ENCODE measurements at places on chromosomes 7 and 10. TPM values are rescaled to one million over a fixed set of nuclear protein-coding genes. Genes with fewer than 3 reads are reported as not detected.

DNA sequence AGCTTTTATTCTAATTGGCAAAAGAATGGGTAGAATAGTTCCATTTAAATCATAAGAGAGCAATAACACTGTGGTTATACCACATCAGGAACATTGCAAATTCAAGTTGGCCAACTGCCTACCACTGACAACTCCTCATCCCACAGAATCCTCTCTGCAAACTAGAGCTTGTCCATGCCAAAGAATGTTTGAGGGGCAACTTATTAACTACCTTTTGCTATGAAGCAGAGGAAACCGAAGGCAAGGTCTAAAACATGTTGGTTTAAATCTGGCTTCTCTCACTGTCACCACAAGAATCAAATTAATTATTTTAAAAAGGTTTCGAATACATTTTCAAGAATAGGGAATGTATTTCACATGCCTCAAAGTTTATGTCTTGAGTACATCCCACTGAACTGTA is 36.0 kb downstream of the RHOBTB1 start:
- DNase-seq = no peak

DNA sequence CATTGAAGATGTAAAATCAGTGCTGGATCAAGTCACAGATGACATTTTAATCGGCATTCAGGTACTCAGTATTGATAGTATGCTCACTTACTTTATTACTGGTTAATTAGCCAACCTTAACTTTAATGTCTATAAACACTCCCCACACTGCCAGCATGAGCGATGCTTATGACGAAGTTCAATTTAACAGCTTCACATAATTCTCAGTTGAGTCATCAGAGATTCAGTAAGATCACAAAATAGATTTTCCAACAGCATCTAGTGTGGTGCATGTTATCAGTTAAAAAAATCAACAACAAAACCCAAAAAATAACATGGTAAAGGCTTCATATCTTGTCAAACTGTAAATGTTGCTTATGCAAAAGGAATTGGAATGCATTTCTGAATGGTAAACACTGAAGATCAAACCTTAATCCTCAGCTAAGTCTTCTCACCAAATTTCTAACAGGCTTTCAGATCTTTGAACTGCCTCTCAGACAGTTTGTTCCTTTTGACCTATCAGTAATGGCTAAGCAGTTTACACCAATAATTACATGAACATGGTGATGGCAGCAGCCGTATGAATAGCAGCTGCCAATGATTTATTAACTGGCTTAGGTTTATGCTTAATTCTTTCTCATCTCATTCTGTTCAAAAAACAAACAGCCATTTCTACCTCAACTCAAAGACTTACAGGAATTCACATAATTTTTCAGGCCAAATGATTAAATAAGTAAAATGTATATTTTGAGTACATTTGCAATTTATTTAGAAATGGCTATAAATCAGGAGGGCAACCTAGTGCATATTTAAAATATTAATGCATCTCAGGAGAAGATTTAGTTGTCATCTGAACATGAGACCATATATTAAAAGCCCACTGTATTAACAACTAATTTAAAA is 98.5 kb downstream of the CABCOCO1 start:
- no peak for DNase-seq

- DNase-seq = no peak
Observed at GRCh38 chr10:102641402-102641801, 2.9 kb upstream of the TRIM8 start.

- DNase-seq = no peak
Observed at GRCh38 chr7:50725774-50726173, 56.9 kb downstream of the GRB10 start.

DNA sequence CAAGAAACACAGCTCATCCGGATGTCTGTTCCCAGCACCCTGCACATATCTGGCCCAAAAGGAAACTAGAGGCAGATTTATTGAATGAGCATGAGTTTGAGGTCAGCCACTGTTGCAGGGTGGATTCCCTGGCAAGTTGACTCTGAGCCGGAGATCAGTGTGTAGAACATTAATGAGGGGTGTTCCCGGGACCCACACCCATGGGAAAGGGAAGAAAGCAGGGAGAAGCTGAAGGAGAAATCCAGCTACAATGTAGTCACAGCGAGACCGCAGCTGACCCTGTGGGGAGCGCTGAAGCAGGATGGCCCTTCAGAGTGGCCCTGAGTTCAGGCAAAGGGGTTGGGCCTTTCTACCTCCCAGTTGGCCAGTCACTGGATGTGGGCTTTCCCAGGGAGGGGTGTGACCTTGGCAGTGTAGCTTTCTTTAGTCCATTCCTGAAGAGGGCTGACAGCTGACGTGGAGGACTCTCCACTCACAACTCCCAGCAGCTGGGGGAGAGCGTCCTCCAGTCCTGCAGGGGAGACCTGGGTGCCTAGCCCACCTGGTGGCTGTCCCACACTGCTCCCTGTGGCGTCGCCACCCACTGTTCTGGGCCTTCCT is 324.2 kb upstream of the ZMIZ1 start:
- no peak for DNase-seq

GRCh38 chr7:91348711-91349110 is 84.5 kb downstream of the FZD1 start:
- no peak for DNase-seq

GRCh38 chr7:100974021-100974420 is 4.7 kb downstream of the MUC12 start:
- DNase-seq = no peak

GRCh38 chr7:155003376-155004214 is 671 bp upstream of the PAXIP1 start:
- DNase-seq = peak; percentile 93

DNA sequence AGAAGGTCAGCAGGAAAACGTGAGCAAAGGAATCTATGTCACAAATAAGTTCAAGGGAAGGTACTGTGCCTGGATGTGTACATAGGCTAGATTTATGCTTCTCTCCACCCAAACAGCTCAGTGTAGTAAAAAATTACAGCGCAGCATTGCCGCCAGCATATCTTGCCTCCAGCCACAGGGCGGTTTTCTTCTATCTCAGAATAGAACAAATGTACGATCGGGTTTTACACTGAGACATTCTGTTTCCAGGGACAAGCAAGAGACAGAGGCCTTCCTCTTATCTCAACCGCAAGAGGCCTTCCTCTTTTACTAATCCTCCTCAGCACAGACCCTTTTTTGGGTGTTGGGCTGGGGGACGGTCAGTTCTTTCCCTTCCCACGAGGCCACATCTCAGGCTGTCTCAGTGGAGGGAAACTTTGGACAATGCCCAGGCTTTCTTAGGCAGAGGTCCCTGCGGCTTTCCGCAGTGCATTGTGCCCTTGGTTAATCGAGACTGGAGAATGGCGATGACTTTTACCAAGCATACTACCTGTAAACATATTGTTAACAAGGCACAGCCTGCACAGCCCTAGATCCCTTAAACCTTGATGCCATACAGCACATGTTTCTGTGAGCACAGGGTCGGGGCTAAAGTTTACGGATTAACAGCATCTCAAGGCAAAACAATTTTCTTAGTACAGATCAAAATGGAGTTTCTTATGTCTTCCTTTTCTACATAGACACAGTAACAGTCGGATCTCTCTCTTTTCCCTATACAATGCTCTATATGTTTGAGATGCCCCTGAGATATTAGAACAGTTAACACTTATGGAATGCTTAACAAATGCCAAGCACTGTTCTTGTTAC is 11.6 kb upstream of the ABHD11 start:
- DNase-seq = no peak

DNA sequence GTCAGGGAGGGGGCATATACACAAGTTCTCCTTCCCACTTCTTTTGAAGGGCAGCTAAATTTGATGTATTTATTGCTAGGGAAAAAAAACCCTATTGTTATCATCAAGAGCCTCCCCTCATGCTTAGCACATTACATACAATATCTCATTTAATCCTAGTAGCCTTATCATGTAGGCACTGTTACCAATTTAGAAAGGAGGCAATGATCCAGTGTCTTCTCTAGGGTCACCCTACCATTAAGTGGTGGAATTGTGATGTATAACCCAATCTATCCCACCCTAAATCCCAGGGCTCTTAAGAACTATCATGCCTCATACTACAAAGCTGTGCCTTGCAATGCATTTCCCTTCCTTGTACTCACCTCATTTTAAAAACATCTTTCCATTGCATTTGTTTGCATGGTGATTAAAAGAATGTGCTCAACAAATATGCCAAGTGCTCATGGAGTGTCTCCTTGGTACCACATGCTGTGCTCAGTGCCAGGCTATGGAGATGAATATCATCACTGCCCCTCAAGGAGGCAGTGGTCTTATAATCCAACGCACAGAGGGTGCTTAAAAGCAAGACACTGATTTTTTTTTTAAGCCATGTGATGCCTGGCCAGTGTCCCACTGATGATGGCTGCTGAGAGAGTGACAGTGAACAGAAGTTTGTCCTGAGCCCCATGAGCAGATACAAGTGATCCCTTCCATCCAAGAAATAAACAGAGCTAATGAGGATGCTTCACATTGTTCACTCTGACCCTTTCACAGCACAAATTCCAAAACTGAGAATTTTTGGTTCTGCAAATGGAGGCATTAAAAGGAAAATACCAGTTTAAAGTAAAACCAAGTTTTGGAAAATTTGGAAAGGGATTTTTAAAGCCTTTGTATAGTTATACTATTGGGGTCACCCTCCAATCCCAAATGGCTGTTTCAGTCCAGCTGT is 98.2 kb downstream of the SORBS1 start:
- DNase-seq = no peak

GRCh38 chr10:52967806-52968795 is 195.5 kb upstream of the MBL2 start:
- DNase-seq = no peak

DNA sequence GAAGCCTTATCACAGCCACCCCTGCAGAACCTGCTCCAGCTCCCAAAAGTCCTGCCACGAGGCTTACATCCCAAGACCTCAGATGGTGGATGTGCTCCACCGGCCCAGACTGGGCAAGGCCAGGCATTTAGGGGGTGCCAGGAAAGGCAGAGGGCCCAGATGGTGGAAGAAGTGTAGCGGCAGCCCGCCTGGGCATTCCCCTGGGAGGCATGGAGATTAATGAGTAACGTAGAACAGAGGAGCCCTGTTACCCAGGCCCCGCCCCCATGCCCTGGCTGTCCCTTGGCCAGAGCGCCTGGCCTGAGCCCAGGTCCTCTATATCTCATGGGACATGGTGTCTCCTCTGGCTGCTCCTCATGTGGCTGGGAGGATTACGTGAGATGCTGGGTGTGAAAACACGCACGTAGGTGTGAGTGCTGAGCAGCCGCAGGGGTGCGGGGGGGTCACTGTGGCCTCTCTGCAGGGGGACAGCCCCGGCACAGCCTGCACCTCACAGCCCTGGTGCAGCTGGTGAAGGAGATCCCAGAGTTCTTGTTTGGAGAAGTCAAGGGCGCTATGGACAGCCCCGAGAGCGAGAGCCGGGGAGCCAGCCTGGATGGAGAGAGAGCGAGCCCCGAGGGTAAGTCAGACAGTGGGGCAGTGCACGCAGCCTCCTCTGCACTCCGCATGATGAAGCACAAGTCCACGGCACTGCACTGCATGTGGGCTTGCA is 52.9 kb downstream of the ZNF467 start:
- DNase-seq = peak; percentile 79

- no peak for DNase-seq
Observed at GRCh38 chr7:1707756-1708595, 37.9 kb downstream of the ELFN1 start.

DNA sequence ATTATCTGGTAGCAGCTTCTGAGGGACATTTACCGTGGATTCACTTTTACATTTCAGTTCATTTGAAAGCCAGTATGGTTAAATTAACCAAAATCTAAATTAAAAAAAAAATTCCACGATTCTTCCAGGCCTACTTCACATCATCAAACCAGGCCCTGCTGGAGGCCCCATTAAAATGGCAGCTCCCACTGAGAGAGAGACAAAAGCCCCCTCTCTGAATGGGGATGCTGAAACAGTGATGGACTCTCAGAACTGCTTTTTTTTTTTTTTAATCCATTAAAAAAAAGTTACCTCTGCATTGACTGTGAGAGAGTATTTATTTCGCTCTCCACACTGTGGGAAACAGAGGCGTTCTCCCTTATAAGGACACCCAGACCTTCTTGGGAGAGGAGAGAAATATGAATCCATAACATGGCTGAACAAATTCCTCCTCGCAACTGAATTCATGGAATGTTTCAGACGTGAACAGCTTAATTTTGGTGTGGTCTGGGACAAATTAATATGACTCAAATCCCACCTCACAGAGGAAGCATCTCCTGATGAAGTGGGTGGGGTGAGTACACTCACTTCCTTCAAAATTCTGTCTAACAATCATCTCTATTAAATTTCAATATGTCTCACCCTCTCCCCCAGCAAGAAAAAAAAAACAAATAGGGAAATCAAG is 73.5 kb downstream of the SAMD9 start:
- DNase-seq = no peak

GRCh38 chr7:23207021-23207420 is 25.2 kb downstream of the NUP42 start:
- DNase-seq = no peak

GRCh38 chr7:43140186-43140585 is 27.7 kb downstream of the HECW1 start:
- DNase-seq = no peak

DNA sequence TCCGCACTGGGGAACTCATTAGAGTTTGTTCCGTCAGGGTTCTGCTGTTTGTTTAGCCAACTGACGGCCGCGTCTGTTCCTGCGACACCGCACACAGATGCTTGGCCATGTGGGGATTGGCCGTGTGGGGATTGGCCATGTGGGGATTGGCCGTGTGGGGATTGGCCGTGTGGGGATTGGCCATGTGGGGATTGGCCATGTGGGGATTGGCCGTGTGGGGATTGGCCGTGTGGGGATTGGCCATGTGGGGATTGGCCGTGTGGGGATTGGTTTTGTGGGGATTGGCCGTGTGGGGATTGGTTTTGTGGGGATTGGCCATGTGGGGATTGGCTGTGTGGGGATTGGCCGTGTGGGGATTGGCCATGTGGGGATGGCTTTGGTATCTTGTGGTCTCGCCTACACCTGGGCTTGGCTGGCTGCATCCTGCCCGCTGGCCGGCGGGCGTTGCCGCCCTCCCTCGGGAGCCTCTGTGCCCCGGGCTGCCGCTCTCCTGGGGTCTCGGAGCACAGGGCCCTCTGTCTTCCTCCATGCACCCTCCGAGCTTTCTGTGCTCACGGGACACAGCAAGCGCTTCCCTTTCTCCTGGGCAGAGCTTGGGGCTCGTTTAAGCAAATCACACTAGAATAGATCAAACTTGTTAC is 62.5 kb downstream of the NKX6-2 start:
- no peak for DNase-seq

DNA sequence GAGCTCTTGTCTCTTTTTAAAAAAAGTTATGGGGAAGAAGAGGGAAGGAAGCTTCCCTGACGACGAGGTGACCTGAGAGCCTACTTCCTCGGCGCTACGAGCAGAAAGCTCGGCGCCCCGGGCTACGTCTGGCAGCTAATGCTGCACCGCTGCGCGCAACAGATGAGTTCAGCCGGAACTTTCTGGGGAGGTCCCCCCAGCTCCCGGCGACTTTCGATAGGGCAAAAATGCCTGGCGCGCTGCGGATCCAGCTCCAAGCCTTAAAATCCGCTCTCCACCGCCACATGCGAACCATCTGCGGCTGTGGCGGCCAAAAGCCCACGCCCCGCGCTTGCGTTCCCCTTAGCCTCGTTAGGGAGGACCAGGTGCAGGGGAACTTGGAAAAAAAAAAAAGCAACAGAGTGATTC is 621 bp downstream of the P4HA1 start:
- peak; percentile 90 for DNase-seq

The CCT6A gene
- total RNA-seq = 75.9 TPM

The NEUROG3 gene
- not detected for total RNA-seq

The HDAC9 gene
- 145 TPM for total RNA-seq

The CTNNA3 gene
- 5.3 TPM for total RNA-seq

The TRDMT1 gene
- 9.5 TPM for total RNA-seq

The PMPCB gene
- 38.7 TPM for total RNA-seq

The GNG11 gene
- total RNA-seq = 24.1 TPM

The OR9A2 gene
- not detected for total RNA-seq

The FAM241B gene
- 3.1 TPM for total RNA-seq

The TBX20 gene
- not detected for total RNA-seq

The SNCG gene
- 55.9 TPM for total RNA-seq

The RELN gene
- 5.0 TPM for total RNA-seq
